Kidney capillary endothelial cell (primary cell): ENCODE measurements at places on chromosomes 3 and 15.

GRCh38 chr15:76344893-76345582 lies 8.5 kb downstream of the ISL2 start:
- DNase-seq = no peak

DNA sequence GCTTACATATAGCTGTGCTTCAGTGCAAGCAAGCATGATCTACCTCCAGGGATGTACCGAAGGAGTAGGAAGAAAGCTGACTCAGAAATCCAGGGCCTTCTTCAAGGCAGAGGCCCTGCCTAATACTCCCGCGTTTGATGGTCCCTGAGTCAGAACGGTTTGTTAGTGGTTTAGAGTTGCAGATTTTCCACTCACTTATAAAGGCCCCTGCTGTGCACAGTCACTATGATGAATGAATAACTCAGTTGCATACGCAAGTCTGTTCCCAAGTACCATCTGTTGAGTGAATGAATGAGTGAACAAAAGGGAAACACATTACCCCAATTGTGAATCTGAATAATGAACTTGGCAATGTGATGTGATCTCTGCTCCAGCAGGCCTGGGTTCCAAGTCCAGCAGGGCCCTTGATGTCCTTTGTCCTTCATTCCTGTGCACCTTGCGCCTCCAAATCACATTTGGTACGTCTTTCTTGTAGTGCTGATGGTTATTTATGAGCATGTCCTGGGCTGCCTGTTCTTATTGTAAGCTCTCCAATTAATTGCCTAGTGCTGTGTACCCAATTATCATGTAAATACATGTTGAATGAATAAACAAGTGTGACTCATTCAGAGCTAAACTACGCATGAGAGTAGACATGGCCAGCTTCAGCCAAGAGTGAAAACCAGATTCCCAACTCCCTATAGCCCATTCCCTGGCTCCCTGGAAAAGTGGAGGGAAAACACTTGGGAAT lies 85.3 kb upstream of the LIMD1 start:
- DNase-seq = no peak

DNA sequence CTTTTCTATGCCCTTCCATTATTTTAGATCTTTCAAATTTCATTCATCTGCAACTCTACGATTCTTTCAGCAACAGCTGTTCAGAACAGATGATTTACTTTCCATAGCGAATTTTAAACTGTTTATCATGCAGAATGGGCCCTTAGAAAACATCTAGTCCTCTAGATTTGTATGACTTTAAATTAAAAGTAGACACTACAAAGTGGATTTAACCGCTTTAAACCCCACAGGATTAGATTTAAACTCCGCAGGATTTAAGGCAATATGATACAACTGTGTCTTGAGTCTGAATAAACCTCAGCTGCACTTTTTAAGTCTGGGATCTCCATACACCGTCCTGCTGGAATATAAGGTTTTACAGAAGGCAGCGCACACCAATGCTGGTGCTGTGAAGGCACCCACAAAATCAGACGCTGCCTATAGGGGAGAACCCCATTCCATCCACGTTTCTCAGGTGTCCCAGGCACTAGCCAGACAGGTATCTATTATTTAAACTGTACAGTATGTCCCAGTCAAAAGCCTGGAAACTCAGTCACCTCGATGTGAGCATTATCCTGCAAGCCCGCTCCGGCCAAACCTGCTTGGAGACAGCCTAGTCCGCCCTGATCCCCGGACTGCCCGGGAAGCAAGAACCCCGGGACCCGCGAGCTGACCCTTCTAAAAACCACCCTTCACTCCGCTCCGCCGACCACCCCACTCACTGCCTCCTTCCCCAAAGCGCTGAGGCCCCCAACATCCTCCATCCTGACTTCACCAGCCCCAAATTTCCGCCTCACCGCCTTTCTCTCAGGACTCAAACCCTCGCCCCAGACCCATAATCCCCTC lies 768 bp downstream of the ANO10 start:
- no peak for DNase-seq

- no peak for DNase-seq
Measured at GRCh38 chr15:81309647-81310450, 14.1 kb downstream of the STARD5 start.

- peak; percentile 72 for DNase-seq
Measured at GRCh38 chr15:71730277-71731144, 79.8 kb upstream of the NR2E3 start.

DNA sequence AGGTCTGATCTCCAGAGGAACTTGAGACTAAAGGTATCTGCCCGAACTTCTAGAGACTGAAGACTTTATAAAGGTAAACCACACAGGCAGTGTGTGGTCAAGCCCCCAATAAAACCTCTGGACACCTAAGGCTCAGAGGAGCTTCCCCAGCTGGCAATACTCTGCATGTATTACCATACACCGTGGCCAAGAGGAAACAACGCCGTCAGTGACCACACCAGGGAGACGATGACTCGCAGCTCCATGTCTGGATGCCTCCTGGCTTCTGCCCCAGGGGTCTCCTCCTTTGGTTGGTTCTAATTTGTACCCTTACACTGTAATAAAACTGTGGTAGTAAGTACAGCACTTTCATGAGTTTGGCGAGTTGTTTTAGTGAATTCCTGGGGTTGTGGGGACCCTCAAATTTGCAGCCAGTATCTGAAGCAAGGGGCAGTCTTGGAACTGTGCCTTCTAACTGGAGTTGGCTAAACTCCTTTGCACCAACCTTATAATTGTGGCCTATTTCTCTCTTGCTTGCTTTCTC lies 32.1 kb upstream of the BCL2L10 start:
- peak; percentile 26 for DNase-seq

GRCh38 chr15:29207758-29208108 lies 61.9 kb downstream of the NSMCE3 start:
- DNase-seq = no peak

GRCh38 chr3:32960404-32961170 lies 9.1 kb downstream of the CCR4 start:
- no peak for DNase-seq

DNA sequence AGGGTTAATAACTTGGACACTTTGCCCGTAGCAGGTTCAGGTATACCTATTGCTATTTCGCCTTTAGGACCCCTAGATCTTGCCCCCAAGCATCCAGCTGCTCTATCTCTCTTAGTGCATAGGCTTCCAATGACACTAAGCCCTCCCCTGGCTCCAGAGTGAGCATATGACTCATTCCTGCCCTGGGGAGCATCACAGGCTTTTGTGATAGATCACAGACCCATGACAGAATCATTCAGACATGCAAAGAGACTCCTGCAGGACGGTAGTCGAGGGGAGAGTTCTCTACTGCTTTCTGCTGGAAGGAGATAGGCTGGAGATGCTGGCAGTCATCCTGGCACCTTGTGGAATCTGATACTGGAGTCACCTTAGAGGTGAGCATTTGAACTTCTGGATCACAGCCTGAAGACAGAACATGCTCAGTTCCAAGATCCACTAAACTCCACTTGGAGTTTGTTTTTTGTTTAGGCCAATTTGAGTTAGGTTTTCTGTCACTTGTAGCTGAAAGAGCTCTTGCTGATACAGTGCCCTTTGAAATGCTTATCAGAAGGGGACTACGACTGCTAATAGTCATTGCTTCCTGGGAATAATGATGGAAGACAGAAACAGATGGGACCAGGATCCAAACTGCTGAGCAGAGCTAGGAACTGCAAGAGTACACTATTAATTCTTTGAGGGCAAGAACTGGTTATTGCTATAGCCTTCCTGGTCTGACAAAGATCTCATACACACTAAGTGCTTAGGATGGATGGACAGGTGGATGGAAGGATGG lies 11.0 kb downstream of the LYSMD2 start:
- peak; percentile 50 for DNase-seq

DNA sequence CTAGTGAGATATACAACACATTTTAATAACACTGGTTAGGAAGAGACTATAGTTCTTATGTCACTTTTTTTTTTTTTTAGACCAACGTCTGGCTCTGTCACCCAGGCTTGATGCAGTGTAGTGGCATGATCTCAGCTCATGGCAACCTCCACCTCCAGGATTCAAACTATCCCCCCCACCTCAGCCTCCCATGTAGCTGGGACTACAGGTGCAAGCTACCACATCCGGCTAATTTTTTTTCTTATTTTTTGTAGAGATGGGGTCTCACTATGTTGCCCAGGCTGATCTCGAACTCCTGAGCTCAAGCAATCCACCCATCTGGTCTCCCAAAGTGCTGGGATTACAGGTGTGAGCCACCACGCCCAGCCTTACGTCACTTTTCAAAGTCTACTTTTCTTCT lies 100.8 kb downstream of the FOXP1 start:
- no peak for DNase-seq

GRCh38 chr15:62173215-62173614 lies 8.1 kb upstream of the C2CD4B start:
- peak; percentile 99 for DNase-seq

DNA sequence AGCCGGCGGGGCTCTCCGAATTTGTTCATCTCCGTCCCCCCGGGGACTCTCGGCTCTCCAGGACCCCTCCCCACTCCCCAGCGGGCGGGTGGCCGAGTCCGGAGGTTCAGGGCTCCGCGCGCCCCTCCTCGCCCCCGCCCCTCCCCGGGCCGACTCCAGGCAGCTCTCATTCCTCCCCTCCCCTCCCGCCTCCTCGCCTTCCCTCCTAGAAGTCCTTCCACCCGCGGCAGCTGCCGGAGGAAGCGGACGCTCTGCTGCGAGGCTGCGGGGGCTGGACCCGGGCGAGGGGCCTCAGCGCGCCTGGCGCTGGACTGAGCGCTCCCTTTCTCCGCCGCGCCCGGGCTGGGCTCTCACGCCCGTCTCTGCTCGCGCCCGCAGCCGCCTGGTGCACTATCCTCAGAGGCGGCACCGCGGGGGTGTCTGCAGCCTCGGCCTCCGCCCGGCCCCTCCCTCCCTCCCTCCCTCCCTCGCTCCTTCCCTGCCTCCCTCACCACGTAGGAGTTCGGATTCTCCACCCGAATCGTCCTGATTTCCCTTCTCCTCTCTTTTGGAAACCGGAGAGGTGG lies at the start of gene ROBO2:
ROBO2 (plus strand) TSS at position 494 of the 566 bp plus-strand sequence. CDS start 687 bp downstream, outside the sequence.
- DNase-seq = no peak

GRCh38 chr15:48856942-48857341 lies 21.0 kb upstream of the EID1 start:
- no peak for DNase-seq

DNA sequence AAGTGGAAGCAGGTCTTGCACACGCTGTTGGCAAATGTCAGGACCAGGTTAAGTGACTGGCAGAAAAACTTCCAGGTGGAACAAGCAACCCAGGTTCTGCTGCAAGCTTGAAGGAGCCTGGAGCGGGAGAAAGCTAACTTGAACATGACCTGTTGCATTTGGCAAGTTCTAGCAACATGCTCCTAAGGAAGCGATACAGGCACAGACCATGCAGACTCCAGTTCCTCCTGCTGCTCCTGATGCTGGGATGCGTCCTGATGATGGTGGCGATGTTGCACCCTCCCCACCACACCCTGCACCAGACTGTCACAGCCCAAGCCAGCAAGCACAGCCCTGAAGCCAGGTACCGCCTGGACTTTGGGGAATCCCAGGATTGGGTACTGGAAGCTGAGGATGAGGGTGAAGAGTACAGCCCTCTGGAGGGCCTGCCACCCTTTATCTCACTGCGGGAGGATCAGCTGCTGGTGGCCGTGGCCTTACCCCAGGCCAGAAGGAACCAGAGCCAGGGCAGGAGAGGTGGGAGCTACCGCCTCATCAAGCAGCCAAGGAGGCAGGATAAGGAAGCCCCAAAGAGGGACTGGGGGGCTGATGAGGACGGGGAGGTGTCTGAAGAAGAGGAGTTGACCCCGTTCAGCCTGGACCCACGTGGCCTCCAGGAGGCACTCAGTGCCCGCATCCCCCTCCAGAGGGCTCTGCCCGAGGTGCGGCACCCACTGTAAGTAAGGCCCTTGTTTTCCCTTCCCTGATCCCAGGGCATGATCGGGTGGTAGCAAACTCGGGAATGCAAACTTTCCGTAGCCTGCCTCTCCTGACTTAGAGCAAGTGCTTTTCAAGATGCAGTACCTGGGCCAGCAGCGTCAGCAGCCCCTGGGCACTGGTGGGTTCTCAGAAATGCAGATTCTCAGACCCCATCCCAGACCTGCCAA lies 759 bp downstream of the GALNT15 start:
- no peak for DNase-seq

GRCh38 chr3:186235554-186235953 lies 126.5 kb downstream of the DGKG start:
- no peak for DNase-seq
